Cerebellum (tissue), 4 donors: ENCODE measurements at places on chromosomes 2 and 18. TPM values are rescaled to one million over a fixed set of nuclear protein-coding genes. Genes with fewer than 3 reads are reported as not detected.

DNA sequence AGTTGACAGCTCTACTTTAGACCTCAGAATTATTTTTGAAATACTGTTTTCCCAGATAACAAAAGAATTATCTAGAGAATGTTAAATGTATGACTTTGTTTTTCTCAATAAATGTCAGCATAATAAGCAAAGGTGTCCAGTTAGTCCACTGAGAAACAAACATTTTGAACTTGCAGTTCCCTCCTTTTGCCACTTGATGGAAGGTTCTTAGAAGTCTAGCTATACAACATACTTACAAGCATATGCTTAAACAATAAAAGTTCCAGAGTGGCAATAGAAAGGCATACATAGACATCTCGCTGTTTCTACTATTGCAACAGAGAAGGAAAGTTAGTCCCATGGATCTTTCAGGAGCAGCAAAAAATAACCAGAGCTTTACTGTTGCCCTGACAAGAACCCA lies 11.8 kb downstream of the NDUFA10 start:
- DNase-seq: no peak

GRCh38 chr2:111239107-111239506 lies 118.4 kb downstream of the BCL2L11 start:
- no peak for DNase-seq

GRCh38 chr2:204846471-204846870 lies 301.2 kb downstream of the PARD3B start:
- no peak for DNase-seq

The ZBTB7C gene
- 3.9 TPM for total RNA-seq

DNA sequence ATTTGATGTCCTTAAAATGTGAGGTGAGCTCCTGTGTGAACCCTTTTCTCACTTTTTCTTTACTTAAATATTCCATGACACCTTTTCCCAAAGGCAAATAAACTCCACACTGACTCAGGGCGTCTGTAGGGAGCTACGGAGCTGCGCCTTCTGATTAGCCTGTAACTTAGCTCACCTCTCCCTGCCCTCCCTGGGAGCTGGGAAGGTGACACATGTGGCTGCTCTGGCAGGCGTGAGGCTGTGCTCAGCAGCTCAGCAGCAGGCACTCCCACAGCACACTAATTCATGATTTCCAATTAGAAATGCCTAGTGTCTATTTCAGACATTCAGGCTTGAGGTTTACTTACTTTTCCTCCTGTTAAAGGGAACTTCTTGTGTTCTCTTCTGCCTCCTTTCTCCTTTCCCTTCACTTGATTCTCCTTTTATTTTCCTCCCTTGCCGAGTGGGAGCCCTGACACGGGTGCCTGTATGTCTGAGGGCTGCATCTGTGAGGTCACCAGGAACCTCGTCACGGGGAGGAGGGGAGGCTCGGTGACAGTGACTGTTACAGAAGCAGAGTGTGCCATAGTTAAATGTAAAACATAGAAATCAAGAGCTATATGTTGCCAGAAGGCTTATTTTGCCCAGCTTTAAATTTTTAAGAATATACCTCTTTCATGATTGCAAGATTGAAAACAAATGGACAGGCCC lies 437.1 kb downstream of the DCDC2C start:
- DNase-seq: no peak

DNA sequence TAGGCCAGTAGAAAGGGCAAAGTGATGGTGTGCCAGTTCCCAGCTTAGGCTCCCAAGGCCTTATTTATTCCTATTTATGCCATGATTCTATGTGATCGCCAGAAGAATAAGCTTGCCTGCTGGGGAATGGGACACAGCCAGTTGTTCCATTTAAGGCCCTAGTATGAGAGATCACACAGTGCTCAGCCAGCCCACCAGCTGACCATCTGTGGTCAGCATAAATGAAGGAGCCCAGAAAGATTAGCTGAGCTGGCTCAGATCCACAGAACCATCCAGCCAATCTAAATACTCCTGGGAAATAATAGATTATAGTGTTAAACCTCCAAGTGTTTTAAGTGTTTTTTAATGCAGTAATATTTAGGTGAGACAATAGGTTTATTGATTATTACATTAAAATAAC lies 12.6 kb upstream of the L3MBTL4 start:
- no peak for DNase-seq

DNA sequence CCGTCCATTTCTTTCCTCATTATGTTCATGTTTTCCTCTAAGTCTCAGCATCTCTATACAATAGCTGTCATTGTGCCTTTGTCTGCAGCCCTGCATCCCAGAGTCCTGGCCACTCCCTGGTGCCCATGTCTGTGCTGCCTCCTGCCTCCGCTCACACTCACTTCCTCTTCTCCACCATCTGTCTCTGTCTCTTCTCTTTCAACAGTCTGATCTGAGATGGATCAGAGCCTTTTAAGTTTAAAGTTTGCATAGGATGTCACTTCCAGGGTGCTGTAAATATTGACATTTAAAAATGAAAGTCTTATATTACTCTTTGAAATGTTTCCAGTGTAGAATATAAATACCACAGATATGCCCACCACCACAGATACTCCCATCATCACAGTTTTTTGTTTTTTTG lies 42.7 kb downstream of the UBE2F start:
- no peak for DNase-seq

GRCh38 chr2:218852911-218853667 lies 6.5 kb upstream of the WNT6 start:
- no peak for DNase-seq

DNA sequence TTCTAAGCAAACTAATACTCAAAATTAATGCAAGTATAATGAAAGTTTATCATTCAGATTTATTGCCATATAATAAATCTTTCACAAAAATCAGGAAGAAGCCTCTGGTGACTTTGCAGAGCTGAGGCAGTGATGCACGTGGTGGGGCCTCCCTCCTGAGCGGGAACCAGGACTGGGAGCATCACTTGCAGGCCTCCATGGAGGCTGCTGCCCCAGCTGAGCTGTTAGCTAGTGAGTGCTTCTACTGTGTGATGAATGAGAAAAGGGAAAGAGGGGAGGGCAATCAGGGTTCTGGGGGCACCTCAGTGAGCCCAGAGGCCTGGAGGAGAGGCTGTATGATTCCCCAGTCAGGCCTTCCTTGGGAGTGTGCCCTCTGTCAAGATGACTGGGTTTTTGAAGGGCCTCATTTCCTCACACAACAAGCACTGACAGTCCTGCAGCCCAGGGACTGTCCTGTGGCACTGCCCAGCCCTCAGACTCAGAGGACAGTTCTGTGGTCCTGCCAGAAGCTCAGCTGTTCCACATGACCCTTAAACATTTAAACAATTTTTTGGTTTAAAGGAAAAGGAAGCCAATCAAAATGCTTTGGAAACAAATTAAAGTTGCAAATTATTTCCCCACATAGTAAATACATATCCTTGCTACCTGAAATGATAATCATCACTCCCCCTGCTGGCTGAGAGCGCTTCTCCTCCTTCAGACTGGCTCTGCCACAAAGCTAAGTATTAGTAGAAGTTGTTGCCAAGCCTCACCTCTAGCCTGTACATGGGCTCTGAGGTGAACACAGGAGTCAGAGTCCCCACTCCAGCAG lies 90.9 kb upstream of the SMAD7 start:
- peak; percentile 57 for DNase-seq

DNA sequence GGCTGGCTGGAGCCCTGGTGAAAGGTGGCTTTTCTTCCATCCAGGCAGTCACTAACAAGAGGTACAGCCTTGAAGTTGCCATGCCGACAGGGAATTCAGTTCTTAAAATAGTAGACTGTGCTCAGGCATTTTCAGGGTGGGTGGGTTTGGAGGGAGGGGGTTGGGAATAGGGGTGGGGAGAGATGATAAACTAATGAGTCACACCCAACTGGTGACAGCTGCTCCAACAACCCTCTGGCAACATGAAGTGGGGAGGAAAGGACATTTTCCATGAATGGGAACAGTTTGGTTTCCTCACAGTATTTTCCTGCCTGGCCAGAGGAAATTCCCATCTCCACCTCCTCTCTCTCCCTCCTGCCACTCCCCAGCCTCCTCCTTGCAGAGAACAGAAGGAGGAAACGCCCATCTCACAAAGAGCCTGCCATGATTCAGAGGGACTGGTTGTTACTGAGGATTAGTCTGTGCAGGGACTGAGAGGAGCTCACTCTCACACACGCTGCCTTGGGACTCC lies 113.0 kb upstream of the SLC1A4 start:
- no peak for DNase-seq

- DNase-seq: no peak
Measured at GRCh38 chr2:102237176-102237575, 50.4 kb downstream of the IL1RL2 start.

DNA sequence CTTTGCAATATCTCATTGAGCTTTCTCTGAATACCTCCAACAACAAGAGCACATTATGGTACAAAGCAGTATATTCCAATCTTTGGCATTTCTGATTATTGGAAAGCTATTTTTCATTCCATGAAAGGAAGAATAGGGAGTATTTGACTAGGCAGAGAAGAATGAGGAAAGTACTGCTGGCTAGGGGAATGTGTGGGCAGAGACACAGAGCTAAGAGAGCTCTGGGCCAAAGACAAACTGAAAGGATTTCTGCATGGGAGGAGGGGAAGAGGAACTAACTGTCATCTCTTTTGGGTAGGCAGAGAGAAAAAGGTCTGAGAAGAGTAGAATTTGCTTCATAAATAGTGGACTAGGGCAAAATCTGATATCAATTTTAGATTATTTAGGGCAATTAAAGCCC lies 150.8 kb downstream of the CCDC85A start:
- DNase-seq: no peak

The UGT1A7 gene
- total RNA-seq: not detected

The HDAC4 gene
- 38.8 TPM for total RNA-seq

- DNase-seq: no peak
Measured at GRCh38 chr2:3117650-3118216, 259.9 kb downstream of the EIPR1 start.

The MYO7B gene
- 0.27 TPM for total RNA-seq

GRCh38 chr2:112272669-112273068 lies 2.7 kb upstream of the ZC3H6 start:
- DNase-seq: no peak

DNA sequence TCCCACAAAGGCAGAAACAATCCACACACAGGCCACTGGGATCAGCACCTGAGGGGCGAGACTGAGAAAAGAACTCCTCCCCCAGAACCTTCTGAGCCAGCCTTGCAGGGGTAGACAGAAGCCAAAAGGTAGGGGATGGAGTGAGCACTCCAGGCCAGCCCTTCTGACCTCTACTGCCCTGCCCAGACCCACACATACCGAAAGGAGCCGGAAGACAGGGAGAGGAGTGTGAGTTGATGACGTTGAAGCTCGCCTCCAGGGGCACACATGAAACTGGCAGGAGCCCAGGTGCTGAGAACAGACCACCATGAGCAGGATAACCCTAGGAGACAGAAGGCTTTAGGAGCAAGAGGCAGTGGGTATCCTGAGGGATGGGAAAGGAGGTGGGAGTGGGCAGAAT lies 1.8 kb downstream of the SLC23A3 start:
- DNase-seq: no peak

The SAG gene
- total RNA-seq: not detected

DNA sequence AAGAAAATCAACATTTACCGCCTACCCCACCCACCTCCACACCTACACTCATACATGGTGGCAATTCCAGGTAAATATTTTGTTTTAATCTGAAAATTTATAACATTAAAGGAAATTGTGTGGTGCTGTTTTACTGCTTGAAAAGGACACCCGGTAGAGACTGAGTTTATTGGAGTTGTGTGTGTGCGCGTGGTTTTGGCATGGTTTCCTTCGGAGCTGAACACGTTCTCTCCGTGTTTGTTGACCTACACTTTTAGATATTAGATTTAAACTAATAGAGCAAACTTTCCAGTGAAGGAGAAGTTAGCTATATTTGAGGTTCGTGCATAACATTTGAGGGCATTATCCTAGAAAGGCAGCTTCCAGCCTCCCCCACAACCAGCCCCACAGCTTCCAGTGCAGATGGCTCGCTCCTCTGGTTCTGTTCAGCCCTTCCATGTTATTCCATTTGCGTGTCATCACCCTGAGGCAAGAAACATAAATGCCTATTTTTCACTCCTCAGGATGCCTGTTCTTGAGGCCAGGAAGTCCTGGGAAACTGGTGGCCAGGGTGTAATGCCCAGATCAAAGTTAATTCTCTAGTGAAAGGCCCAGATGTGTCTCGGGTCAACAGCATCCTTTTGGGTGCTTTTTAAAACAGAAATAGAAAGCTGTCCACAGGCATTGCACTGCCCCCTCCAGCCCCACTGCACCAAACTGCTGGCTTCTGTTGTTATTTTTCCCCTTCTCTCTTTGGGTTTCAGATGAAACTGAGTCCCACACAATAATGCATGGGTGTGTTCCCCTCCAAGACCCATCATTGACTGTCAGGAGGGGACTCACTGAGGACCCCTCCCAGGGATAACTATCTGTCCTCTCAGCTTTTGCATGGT lies 190.2 kb downstream of the SETBP1 start:
- no peak for DNase-seq

The GNAL gene
- 40.9 TPM for total RNA-seq

DNA sequence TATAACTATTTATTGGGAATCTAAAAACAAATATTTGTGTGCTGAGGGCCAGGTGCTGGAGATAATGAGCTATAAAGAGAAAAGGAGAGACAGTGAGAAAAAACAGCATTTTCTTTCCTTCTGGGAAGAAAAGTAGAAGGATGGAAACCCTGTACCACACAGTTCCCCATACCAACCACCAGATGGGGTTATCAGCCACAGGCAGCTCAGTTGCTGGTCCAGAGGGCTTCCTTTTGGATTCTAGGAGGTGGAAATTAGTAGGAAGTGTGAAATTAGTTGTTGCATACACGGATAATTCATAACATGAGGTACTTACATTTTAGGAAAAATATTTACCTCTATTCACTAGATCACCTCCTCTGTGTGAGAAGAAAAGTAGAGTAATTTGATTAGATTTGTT lies 237.0 kb upstream of the FOSL2 start:
- no peak for DNase-seq

DNA sequence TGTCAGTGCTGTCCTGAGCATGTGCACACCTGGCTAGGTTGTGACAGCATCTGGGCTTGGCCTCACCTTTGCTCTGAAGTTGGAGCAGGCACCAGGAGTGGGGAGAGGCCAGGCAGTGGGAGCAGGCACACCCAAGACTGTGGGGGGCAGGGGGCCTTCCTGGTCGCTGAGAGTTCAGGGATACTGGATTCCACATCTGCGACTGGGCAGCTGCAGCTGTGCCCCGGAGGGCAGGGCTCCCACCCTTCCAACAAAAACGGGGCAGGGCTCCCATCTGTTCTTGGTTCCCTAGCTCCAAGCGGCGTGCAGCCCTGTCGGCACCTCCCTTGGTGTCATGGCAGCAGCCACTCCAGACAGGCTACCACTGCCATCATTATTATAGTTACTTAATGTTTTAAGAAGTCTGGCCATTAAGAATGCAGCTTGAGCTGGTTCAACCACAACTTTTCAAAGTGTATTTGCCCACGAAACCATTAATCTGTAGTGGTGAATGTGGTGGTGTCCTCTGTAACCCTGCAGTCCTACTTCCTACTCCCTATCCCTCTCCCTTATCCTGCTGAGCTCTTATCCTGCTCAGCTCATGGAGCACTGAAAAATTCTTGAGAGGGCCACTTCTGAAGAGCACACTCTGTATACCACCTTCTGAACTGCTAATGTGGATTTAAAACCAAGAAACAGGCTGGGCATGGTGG lies 48.0 kb upstream of the RAB1A start:
- no peak for DNase-seq

The UGT1A8 gene
- not detected for total RNA-seq

The ESPNL gene
- 0.09 TPM for total RNA-seq
